ENCODE measurements at places on chromosomes 5 and 9.

- DNase-seq: no peak
These were observed 32.5 kb downstream of the GRAMD2B start for GRCh38 chr5:126455728-126456127.

- DNase-seq: no peak
These were observed 239.3 kb upstream of the GRIN3A start for GRCh38 chr9:101977614-101978210.

- no peak for DNase-seq
These were observed 10.7 kb downstream of the GRM6 start for GRCh38 chr5:178984145-178985072.

DNA sequence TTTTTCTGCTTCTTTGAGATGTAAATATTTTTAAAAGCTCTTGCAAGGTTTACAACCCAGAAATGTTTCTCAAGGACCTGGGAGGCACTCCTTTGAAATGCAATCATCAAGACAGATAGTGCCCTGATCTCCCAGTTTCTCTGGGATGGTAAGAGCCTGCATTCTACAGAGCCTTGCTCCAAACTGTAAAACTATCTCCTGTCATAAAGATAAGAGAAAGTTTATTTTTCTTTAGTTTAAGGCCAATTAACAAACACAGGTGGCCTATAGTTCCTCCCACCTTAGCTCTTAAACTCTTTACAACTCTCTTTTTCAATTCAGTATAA, 1231.1 kb upstream of the NUDT12 start:
- no peak for DNase-seq

GRCh38 chr5:31707329-31707728, 68.4 kb downstream of the PDZD2 start:
- no peak for DNase-seq

DNA sequence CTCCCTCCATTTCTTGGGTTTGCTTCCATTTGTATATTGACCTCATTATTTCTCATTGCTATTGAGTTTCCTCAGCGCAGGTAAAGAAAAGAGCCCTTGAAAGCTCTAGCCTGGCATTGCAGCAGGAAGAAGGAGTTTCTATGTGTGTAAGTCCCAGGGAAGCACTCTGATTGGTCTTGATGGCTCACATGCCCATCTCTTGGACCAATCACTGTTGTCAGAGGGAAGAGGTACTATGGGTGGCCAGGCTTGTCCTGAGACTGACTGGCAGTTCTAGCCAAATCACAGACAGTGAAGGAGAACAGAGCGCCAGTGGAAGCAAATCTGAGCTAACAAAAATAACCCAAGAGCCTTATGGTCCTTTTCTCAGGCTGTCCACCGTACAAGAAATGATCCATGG, 219.0 kb downstream of the PAX5 start:
- no peak for DNase-seq

GRCh38 chr5:1255081-1255561, 29.9 kb downstream of the SLC6A18 start:
- DNase-seq: no peak

GRCh38 chr5:107855171-107855570, 184.4 kb upstream of the EFNA5 start:
- DNase-seq: no peak

GRCh38 chr9:87080512-87081264, 133.4 kb upstream of the GAS1 start:
- DNase-seq: no peak

- peak; percentile 34 for DNase-seq
These were observed 24.8 kb upstream of the HNRNPA0 start for GRCh38 chr5:137778772-137779564.

DNA sequence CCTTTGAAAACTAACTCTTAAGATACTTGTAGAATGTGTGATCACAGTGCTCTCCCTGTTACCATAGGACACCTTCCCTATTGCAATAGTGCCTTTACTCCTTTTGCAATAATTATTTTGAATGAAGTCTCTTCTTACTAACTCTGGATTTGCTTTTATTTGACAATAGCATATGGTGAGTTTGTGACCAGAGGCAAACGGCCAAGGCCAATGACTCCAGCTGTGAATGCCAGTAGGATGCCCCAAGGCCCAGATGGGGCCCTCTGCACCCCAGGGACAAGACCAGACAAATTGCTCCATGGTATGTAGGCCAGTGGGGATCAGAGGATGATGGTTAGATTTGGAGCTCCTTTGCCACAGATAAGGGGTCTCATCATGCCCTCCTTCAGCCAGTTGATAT, 116.9 kb downstream of the NPR3 start:
- DNase-seq: no peak

GRCh38 chr9:97975376-97975775, 7.8 kb upstream of the ANP32B start:
- no peak for DNase-seq

GRCh38 chr5:36631620-36632362, 25.4 kb downstream of the SLC1A3 start:
- no peak for DNase-seq

- no peak for DNase-seq
These were observed 165.5 kb downstream of the SYK start for GRCh38 chr9:90967145-90967538.

GRCh38 chr5:1190837-1191239, 10.6 kb upstream of the SLC6A19 start:
- no peak for DNase-seq

- no peak for DNase-seq
These were observed 3.1 kb downstream of the CXXC5 start for GRCh38 chr5:139651043-139651834.

- no peak for DNase-seq
These were observed 29.3 kb upstream of the GNA14 start for GRCh38 chr9:77677397-77677796.

DNA sequence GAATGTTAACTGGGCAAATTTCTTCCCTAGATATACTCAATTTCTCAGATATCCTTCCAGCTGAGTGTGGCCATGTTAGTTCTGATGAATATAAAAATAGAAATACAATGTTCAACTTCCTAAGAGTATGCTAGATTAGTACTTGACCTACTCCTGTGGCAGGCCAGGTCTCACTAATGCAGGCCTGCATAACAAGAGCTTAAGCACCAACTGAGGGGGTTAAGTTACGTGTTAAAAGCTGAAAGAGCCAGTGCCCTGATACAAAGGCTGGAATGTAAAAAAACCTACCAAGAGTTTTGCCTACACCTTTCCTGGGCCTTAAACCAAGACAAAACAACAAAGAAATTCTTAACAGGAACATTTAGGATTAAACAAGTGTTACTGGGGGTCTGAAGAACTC, 102.8 kb downstream of the MRPS30 start:
- DNase-seq: no peak

- no peak for DNase-seq
These were observed 56.8 kb upstream of the ALDH1B1 start for GRCh38 chr9:38335686-38336085.

Data from muscle of arm (tissue), 14 donors.